Stimulated activated CD8-positive, alpha-beta memory T cell treated with anti-CD3 and anti-CD28 coated beads, Interleukin-15, amount 100 ng/mL, for 24 hours (primary cell): ENCODE measurements at places on chromosomes 11 and 22.

GRCh38 chr11:46832511-46833214 is 13.4 kb downstream of the CKAP5 start:
- no peak for DNase-seq

DNA sequence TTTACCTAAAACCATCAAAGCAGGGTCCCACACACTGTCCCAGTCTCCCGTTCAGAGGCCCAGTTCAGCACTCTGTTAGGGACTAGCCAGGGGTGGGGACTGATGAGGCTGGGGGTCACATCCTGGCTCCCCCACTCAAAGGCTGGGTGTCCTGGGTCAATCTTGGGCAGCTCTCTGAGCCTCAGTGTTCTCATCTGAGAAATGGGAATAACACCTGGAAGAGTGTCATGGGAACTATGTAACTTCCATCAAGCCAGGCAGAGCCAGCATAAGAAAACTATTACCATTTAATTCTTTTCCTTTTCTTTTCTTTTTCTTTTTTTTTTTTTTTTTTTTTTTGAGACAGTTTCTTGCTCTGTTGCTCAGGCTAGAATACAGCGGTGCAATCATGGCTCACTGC is 38.4 kb downstream of the TPST2 start:
- no peak for DNase-seq

- DNase-seq, result no peak
Observed at GRCh38 chr11:130474637-130475400, 26.4 kb downstream of the ADAMTS15 start.

GRCh38 chr11:31816468-31817053 is 5.4 kb upstream of the PAX6 start:
- DNase-seq, result no peak

GRCh38 chr22:46829117-46829891 is 66.9 kb downstream of the TBC1D22A start:
- DNase-seq, result no peak

GRCh38 chr11:36035454-36035853 is 91.6 kb downstream of the LDLRAD3 start:
- no peak for DNase-seq

GRCh38 chr22:39675947-39676346 is 105.4 kb downstream of the CACNA1I start:
- no peak for DNase-seq

GRCh38 chr11:3220521-3221407 is 2.2 kb upstream of the MRGPRG start:
- no peak for DNase-seq

DNA sequence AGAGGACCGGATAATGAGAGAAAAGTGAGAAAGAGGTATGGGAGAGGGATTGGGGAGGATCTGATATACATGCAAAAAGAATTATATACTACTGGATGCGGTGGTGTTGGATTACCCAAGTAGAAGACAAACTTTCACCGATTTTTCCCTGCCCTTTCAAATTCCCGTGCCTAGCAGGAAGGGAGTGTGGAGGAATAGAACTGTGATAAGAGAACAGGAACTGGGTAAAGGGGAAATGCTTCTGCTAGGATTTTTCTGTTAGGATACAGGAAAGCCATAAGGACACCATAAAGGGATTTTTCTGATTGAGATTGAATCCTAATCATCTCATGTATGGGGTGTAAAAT is 480 bp upstream of the MTMR2 start:
- no peak for DNase-seq

DNA sequence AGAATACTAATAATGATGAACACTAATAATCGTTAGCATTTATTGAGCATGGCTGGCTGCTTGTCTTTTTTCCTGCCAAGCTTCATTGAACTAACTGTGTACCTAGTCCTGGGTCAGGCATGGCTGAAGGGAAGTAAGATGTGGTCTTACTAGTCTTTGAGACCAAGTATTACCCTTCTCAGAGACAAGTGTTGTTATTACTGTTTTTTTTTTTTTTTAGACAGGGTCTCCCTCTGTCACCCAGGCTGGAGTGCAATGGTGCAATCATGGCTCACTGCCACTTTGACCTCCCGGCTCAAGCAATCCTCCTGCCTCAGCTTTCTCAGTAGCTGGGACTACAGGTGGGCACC is 4.6 kb downstream of the ST14 start:
- no peak for DNase-seq

- DNase-seq, result no peak
Observed at GRCh38 chr22:46686221-46687047, 51.6 kb downstream of the CERK start.

DNA sequence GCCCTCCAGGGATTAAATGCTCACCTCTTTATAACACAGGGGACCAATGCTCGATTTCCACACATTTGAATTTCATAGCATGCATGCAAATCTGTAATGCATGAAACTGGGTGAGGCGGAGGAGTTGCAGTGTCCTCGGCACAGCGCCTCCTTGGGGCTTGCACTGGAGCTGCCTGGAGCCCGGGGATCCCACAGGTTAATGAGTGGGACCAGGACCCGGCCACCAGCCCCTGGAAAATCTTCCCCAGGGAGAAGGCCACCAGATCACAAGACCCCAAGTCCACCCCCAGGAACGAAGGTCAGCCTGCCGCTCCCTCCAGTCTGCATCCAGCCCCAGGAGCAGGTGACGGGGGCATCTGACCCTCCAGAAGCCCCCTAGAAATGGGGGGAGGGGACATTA is 119.1 kb downstream of the MN1 start:
- DNase-seq, result no peak

- no peak for DNase-seq
Observed at GRCh38 chr11:73921180-73921579, 29.6 kb upstream of the DNAJB13 start.

GRCh38 chr11:5486421-5486820 is 2.1 kb upstream of the OR52D1 start:
- no peak for DNase-seq

DNA sequence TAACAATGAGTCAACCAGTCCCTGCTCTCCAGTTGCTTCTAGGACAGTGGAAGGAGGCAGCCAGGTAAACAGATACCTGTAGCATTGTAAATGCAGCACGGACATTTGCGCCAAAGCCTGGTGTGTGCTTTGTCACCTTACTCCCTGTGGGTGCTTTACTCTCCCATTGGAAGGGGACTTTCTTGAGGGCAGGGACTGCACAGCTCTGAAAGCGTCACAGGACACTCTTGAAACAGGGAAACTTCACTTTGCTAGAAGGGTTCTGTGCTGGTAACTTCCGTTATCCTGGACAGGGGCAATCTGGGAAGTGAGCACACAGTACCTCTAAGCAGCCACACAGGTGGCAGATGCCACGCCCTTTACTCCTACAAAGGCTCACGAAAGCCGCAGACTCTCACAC is 99.8 kb downstream of the MYO18B start:
- no peak for DNase-seq

GRCh38 chr11:130024361-130024760 is 21.7 kb upstream of the PRDM10 start:
- no peak for DNase-seq

- DNase-seq, result no peak
Observed at GRCh38 chr22:22425356-22425755, 83.2 kb downstream of the ZNF280B start.

DNA sequence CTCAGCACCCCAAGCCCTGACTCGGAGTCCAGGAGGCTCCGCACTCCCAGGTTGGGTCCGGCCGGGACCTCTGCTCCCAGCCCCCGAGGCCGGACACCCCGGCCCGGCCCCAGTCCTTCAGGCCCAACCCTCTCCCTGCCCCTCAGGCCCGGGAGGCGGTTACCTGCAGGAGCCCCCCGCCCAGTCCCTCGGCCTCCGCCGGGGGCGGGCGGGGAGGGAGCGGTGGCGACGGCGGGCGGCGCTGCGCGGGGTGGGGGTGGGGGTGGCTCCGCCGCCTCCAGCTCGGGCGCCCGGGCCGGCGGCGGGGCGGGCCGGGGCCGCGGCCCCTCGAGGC is 310 bp downstream of the TCF20 start:
- no peak for DNase-seq

GRCh38 chr11:8038393-8038792 is 42.6 kb upstream of the TUB start:
- DNase-seq, result no peak

- DNase-seq, result no peak
Observed at GRCh38 chr22:37476389-37477329, 9.5 kb downstream of the MFNG start.

DNA sequence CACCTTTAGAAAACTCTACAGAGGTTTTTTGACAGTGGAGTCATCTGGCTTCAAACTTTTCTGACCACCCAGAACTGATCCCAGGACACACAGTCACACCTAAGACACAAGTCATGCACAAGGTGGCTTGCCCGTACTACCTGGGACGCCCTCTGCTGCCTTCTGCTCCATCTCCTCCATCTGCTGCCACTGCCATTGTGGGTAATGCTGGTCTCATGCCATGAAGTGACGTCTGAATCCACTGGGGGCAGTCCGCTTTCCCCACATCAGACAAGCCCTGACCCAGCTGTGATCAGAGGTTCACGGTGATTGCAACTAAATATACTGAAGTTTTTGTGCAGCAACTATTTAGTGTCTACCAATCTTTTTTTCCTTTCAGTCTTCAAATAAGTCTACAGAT is 5.4 kb upstream of the NDUFS8 start:
- DNase-seq, result no peak

DNA sequence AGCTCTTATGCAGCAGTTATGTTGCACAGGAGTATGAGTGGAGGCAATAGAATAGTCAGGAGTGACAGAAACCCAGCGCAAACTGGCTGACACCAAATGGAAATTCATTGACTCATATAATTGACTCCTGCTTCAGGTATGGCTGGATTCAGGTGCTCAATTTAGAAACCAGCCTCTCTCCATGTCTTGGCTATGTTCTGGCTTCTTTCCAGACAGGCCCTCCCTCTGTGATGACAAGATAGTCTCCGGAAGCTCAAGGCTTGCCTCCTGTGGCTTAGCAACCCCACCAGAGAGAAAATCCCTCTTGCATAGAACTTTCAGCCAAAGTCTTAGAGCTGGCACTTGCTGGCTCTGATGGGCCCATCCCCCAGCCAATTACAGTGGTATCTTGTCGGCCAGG is 28.1 kb upstream of the MN1 start:
- DNase-seq, result no peak

- peak; percentile 43 for DNase-seq
Observed at GRCh38 chr11:120108154-120108784, 29.6 kb downstream of the TRIM29 start.
